Naive thymus-derived CD4-positive, alpha-beta T cell (primary cell): ENCODE measurements at places on chromosomes 5 and 9.

DNA sequence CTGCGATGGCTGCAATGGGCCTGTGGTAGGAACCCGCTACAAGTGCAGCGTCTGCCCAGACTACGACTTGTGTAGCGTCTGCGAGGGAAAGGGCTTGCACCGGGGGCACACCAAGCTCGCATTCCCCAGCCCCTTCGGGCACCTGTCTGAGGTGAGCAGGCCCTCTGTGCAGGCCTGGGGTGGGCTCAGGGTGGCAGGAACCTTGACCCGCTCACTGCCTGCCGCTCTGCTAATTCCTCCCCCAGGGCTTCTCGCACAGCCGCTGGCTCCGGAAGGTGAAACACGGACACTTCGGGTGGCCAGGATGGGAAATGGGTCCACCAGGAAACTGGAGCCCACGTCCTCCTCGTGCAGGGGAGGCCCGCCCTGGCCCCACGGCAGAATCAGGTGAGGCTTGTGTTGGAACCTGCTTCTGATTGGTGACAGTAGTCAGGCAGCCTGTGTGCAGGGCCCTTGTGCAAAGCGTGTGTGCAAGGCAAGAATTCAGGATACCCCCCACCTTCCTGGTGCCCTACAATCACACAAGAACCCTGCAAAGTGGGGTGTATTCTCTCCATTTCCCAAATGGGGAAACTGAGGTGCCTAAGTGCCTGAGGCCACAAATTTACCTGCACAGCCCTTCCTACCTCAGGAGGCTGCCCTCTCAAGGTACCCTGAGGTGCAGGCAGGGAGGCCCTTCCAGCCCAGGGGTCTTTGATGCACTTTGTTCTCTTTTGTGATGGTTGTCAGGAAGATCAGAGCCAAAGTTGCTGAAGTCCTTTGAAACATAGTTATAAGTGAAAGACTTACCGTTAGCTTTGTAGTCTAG lies 3.4 kb downstream of the SQSTM1 start:
- no peaks in the 10 kb centered on the region for H3K27me3 ChIP-seq
- no peak overlapping the region for H3K4me3 ChIP-seq
- H3K27ac ChIP-seq: no peak overlapping the region

DNA sequence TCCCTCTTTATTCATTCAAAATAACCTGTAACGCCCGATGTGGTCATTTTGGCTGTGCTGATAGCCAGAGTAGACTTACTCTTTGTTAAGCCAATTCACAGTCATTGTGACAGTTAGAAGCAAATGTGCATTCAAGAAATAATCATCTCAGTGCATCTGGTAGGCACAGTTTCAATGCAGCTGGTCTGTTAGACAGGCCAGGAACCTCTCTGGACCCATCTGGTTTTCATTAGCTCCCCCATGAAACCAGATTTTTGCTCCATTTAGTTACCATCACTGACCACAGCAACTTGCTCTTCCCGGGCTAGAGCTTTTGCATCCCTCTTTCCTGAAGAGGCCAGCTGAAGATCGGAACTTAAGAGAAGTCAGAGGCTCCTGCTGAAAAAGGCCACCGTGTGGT lies 284.2 kb downstream of the NSG2 start:
- H3K27ac ChIP-seq: no peak overlapping the region
- no peak for DNase-seq
- H3K36me3 ChIP-seq: no peaks in the 10 kb centered on the region
- H3K4me3 ChIP-seq: no peak overlapping the region

GRCh38 chr5:8060953-8061429 lies 192.0 kb downstream of the MTRR start:
- H3K4me1 ChIP-seq: no peaks in the 10 kb centered on the region
- no peak overlapping the region for H3K27ac ChIP-seq
- no peak overlapping the region for H3K4me3 ChIP-seq
- DNase-seq: no peak

DNA sequence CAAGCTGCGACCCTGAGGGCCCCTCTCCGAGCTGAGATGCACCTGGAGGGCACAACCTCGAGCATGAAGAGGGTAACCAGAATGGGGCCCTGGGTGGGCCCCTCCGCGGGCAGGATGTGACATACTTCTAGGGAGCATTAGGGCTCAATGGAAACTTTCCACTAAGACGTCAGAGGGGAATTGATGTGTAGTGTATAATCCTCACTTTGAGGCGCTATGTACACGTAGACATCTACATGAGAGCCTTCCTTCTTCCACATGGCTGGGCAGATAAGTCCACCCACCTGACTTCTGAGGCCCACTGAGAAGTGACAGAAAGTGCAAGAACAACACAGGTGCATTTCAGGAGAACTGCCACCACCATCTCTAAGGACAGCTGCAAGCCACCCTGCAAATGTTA lies 61.0 kb downstream of the DAP start:
- no peak overlapping the region for H3K27ac ChIP-seq
- H3K4me3 ChIP-seq: no peak overlapping the region
- H3K36me3 ChIP-seq: no peaks in the 10 kb centered on the region

- peaks cover 4% of the 10 kb centered on the region for H3K27me3 ChIP-seq
- no peaks in the 10 kb centered on the region for H3K36me3 ChIP-seq
- no peak overlapping the region for H3K4me3 ChIP-seq
- H3K4me1 ChIP-seq: no peaks in the 10 kb centered on the region
- DNase-seq: no peak
Observed at GRCh38 chr5:161548487-161549094, 2.1 kb upstream of the GABRB2 start.
